Left cardiac atrium (tissue), 4 donors: ENCODE measurements at places on chromosomes 1 and 21. TPM values are rescaled to one million over a fixed set of nuclear protein-coding genes. Genes with fewer than 3 reads are reported as not detected.

- DNase-seq = no peak
Observed at GRCh38 chr1:24551960-24552571, 3.8 kb upstream of the NCMAP start.

DNA sequence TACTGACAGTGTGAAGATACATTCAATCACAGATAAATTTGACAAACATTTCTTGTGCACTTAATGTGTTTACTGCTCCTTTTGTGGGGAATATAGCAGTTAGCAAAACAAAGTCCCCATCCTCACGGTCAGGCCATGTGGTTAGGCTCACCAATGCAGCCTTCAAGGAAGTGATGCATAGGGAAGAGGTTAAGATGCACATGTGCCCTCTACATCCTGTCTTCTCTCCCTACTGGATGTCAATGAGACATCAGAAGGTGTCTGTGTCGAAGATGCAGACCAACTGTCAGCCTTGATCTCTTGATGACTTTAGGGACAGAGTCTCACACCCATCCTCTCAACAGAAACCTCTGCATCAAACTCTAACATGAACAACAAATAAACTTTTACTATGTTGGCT is 78.7 kb downstream of the FH start:
- DNase-seq = no peak

- DNase-seq = no peak
Observed at GRCh38 chr1:236765831-236766230, 29.3 kb upstream of the MTR start.

- DNase-seq = no peak
Observed at GRCh38 chr1:209433649-209434031, 149.9 kb upstream of the CAMK1G start.

- DNase-seq = no peak
Observed at GRCh38 chr1:24725209-24725651, 20.0 kb upstream of the CLIC4 start.

The SMCP gene
- total RNA-seq = not detected

The DENND1B gene
- total RNA-seq = 17.1 TPM

The ZYG11A gene
- not detected for total RNA-seq
